Suppressor macrophage treated with lipopolysaccharide for 1 hour (primary cell): ENCODE measurements at places on chromosomes 13 and 19.

DNA sequence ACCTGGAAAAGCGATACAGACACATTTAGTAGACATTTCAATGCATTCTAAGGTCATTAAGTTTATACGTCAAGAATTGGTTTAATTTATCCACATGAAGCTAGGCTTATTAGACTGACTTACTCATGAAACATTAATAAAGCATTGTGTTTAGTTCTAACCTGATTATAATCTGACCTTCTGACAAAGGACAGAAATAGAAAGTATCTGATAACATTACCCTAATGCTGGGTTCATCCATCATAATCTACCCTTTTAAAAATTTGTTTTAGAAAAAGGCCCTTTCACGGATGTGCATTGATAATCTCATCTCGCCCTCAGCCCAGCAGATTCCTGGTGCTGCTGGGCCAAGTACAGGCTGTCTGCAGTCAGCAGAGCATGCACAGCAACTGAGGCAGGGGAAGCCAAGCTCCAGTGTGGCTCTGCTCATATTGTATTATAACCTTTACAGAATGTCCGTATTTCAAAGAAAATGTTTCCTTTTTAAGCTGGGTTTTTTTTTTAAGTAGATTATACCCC lies 142.1 kb upstream of the MAB21L1 start:
- DNase-seq: no peak

GRCh38 chr19:47179653-47180310 lies 49.1 kb downstream of the SAE1 start:
- no peak for DNase-seq

- no peak for DNase-seq
These were observed 16.3 kb downstream of the LEUTX start for GRCh38 chr19:39795001-39795400.

DNA sequence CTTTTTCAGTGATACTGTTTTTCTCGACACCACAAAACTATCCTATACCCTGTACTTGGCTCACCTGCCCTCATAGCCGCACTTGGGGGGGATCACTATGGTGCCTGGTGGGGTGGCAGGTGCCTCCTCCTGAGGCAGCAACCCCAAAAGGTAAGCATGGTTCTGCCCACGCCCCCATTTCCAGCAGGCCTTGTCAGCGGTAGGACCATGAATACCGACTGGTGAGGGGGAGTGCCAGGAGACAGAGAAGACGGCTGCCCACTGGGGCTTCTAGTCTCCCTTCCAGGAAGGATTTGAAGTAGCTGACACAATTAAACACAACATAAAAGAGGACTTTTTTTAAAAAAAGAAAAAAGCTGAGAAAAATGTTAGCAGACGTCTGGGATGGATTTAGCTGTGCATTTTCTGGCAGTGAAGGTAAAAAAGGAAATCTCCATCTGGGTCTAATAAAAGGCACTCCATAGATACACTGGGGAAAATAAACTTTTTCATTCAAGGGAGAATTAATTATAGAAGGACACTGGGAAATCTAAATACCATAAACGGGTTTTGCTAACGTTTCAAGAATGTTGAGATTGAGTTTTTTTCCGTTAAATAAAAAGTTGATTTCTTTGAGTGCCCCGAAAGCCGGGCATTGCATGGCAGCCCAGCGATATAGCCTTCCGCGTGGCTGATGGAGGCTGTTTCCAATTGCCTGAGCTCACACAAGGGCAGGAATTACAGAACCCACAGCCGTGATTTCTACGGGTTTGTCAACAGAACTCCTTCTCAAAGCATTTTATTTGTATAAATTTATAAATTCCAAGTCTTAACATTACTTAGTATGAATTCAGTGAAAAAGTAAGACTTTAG lies 45.1 kb downstream of the ATP11A start:
- DNase-seq: no peak

- no peak for DNase-seq
These were observed 1.3 kb downstream of the RAD23A start for GRCh38 chr19:12946731-12947496.
